Natural killer cell (primary cell): ENCODE measurements at places on chromosomes 6 and 20. TPM values are rescaled to one million over a fixed set of nuclear protein-coding genes. Genes with fewer than 3 reads are reported as not detected.
A peak's percentile ranks its signal among the peaks of the same experiment; 100 is the strongest.

SIGLEC1 gene
- total RNA-seq, result 0.30 TPM

CCND3 gene
- total RNA-seq, result 438 TPM

LGSN gene
- not detected for total RNA-seq

MLN gene
- not detected for total RNA-seq

GRCh38 chr20:36479938-36480337, 61.4 kb upstream of the MYL9 start:
- H3K27ac ChIP-seq, result no peak overlapping the region
- no peaks in the 10 kb centered on the region for H3K27me3 ChIP-seq
- no peak overlapping the region for H3K4me3 ChIP-seq
- H3K4me1 ChIP-seq, result no peaks in the 10 kb centered on the region

DNA sequence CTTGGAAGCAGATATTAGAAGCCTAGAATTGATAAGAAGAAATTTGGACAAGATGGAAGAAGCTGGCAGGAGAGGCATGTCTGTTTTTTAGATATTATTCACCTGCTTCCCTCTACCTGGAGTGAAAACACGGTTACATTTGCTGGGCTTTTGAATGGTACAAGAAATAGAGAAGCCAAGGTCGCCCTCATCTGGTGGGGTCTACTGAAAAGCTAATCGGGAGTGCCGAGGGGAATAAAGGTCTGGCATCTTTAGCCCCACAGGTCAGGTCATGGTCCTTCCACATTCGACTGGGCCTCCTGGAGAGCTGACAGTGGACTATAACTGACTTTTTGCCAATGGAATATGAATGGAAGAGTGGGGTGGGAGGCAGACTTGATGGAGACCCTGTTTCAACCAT, 4.6 kb upstream of the C2 start:
- H3K4me3 ChIP-seq, result no peak overlapping the region
- no peaks in the 10 kb centered on the region for H3K36me3 ChIP-seq
- no peaks in the 10 kb centered on the region for H3K4me1 ChIP-seq
- DNase-seq, result no peak
- no peaks in the 10 kb centered on the region for H3K27me3 ChIP-seq
- no peak overlapping the region for H3K27ac ChIP-seq

- DNase-seq, result no peak
- no peak overlapping the region for H3K27ac ChIP-seq
- H3K4me3 ChIP-seq, result no peak overlapping the region
- H3K36me3 ChIP-seq, result peaks cover 4% of the 10 kb centered on the region
Measured at GRCh38 chr6:52536424-52536916, 40.4 kb downstream of the TRAM2 start.

GRCh38 chr6:157604816-157605215, 218.2 kb upstream of the SNX9 start:
- no peak overlapping the region for H3K4me3 ChIP-seq
- peaks cover 9% of the 10 kb centered on the region for H3K4me1 ChIP-seq

DNA sequence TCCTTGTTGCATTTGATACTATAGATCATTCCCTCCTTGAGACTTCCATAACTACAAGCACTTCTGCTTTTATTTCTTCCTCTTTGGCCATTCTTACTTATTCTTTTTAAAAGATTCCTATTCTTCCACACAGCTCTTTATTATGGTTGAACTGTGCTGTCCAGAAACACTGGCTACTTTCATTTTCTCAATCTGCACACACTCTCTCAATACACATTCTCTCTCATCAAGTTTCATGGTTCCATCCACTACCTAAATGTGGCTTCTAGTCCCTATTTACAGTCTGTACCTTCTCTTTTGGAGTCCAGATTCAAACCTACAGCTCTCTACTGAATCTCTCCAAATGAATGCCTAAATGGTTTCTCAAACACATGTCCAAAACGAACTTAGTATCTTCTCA, 214.3 kb upstream of the RSPO3 start:
- H3K4me3 ChIP-seq, result no peak overlapping the region
- no peak for DNase-seq
- H3K36me3 ChIP-seq, result no peaks in the 10 kb centered on the region
- H3K4me1 ChIP-seq, result no peaks in the 10 kb centered on the region
- no peak overlapping the region for H3K27ac ChIP-seq

DNA sequence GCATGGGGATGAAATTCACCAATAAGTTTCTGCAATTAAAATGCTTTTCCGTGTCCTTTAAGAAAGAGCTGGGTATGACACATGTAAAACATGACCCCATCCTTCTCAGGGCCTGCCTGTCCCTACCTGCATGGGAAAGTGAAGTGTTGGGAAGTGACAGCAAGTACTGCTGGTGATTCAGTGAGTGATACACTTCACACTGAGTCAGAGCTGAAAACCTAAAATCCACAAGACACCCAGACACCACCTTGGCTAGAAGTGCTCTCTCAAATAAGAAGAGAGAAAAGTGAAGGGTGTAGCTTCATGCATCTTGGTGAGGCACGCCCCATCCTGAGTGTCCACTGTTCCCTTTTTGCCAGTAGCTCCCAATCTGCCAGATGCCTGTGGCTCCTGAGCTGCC, 3.3 kb downstream of the RAB22A start:
- peaks cover 49% of the 10 kb centered on the region for H3K4me1 ChIP-seq
- no peaks in the 10 kb centered on the region for H3K27me3 ChIP-seq
- peaks cover 29% of the 10 kb centered on the region for H3K36me3 ChIP-seq
- DNase-seq, result peak; percentile 26
- no peak overlapping the region for H3K4me3 ChIP-seq
